Activated gamma-delta T cell treated with anti-CD3 and anti-CD28 coated beads, Interleukin-2, amount 50 U/mL, for 16 hours (primary cell): ENCODE measurements at places on chromosomes 5 and 9.

DNA sequence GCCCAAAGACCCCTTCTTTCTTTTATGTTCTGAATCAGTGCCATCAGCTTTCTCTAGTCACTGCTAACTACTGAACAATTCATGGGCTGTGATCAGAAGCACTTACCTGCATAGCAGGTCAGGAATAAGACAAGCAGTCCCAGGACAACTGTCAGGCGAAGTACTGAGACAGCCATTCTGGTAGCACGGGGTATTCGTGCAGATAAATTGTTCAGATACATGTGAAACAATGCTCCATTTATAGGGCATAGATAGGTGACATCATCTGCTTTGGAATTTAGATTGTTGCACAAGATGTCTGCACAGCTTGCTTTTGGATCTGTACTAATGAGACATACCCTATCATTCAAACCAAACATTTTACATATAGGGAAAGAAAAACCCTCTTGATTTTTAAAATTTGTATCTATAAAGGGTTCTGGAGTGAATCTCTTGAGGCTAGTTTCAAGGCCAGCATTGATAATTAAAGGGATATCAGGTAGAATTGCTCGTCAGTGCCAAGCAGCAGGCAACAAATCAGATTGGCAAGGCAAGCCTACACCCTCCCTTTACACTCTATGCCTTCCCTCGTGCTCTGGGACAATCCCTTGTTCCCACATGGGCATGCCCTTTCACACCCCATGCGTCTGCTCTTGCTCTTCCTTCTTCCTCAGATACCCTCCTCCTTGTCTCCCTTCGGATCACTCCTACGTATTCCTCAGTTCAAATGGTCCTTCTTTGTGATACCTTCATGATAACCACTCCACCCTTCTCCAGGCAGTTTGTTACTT, at the start of gene C5orf46:
C5orf46 (minus strand) TSS at position 213 of the 770 bp plus-strand sequence; CDS start at position 176, 37 bp downstream.
- no peak for DNase-seq

DNA sequence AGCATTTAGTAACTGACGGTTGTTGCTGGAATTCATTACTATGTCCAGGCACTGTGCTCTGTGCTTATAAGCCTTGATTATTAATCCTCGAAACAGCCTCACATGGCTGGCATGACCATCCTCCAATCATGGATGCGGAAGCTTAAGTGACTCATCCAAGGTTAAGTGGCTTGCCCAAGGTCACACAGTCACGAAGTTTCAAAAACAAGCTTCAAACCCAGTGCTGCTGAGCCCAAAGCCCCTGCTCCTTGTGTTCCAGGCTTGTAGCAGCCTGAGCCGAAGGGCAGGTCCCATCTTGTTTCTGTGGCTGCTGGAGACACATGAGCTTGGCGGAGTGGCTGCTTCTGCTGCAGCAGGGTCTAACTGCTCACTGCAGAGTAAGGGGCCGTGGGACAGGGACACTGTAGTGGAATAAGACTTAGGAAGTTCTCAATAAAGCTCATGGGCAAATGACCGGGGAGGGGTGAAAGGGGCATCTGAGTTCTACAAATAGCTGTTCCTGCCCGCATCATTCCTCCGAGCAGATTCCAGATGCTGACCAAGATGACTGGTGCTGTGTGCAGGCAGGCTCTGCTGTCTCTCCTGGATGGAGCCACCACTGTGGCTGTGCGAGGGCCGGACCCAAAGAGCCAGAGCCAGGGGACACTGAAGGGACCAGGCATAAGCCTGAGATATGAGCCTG, 32.4 kb downstream of the WHRN start:
- no peak for DNase-seq

GRCh38 chr9:126605792-126606482, 7.8 kb upstream of the LMX1B start:
- DNase-seq, result no peak

DNA sequence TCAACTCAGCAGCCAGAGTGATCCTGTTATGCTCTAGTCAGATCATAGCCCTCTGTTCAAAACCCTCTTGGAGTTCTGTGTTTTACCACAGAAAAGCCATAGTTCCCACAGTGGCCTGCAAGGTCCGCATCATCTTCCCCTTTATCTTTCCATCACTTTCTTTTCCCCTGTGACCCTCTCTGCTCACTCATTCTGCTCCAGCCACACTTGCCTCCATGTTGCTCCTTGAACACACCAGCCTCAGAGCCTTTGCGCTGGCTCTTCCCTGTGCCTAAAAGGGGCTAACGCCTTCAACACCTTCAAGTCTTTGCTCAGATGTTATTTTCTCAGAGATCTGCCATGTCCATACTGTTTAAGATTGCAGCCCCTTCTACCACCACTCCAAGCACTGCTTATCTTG, 26.3 kb downstream of the CSF2 start:
- no peak for DNase-seq

GRCh38 chr5:43038496-43038989, 1.6 kb downstream of the ANXA2R start:
- no peak for DNase-seq

DNA sequence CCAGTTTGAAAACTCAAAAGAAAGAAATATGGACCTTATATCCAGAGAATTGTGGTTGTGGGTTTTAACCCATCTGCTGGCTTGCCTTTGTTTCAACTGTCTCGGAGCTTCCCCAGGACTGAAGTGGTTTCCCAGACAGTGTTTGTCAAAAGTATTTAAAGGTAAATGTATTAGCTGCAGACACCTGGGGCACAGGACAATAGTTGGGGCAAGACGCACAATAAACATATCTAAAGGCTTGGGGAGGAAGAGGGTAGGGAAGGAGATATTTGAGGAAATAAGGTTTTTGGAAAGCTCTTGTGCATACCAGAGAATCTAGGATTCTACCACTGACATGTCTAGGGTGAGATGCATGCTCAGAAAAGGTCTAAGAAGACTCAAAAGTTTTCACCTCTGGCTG, 99.0 kb downstream of the ADAMTS2 start:
- no peak for DNase-seq

DNA sequence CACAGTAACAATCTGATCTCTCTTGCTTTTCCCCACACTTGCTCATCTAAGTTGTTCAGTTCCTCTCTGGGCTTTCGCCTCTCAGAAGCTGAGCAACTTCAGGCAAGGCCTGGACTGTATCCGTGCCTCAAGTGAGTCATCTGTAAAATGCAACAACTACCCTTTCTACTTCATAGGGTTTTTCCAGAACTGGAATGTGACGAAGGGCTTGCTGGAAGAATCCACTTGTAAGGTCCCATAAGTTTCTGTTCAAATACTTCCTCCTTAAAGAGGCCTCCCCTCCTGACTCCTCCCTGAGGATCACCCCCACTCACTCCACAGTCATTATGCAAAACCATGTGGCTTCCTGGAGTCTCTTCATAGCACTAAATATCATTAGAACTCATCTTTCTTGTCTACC, 17.5 kb upstream of the INSYN2B start:
- DNase-seq, result no peak

- no peak for DNase-seq
Observed at GRCh38 chr9:124441291-124441690, 9.0 kb upstream of the ADGRD2 start.

DNA sequence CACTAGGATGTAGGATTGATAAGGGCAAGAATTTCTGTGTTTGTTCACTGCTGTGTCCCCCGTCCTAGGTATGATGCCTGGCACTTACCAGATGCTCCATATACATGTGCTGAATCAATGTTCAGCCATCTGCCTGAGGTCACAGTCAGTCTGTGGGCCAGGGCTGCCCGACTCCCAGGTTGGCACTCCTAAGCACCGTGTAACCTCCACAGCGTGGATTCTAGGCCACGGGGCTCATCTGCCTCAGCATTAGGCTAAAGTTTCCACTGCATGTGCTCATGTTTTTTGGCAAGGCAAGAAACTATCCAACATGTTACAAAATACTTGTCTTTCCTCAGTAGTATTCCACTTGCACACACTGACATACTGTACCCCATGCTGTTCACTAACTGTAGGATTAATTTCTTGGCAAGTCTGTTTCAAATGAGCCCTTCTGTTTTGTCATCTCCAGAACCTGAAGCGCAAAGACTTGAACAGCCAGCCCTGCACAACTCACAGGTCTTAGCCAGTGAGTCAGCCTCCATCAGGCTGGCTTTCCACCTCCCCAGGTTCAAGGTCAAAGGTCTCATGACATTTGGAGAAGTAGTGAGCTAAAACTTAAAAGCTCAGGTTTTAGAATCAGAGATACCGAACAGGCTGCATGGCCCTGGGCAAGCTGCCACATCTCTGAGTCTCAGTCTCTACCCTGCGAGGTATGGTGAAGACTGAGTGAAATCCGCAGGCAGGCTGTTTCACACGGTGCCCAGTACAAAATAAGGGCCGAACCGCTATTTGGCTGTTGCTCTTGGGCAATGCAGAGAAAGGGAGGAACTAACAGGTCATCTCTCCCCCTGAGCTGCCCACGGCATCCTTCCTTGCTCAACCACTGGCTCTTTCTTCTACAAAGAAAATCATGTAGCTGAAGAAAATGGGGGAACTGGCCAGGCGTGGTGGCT, 7.2 kb downstream of the TOR1A start:
- no peak for DNase-seq

- DNase-seq, result no peak
Observed at GRCh38 chr5:159902444-159903121, 13.7 kb upstream of the ADRA1B start.

- no peak for DNase-seq
Observed at GRCh38 chr9:93955111-93955980, at the start of gene BARX1. Gene BARX1 (minus strand): TSS chr9:93955355. CDS start chr9:93955146, 209 bp downstream.
